ENCODE measurements at places on chromosomes 3 and 15. TPM values are rescaled to one million over a fixed set of nuclear protein-coding genes. Genes with fewer than 3 reads are reported as not detected.

Gene SERPINI2
- polyA plus RNA-seq: not detected

DNA sequence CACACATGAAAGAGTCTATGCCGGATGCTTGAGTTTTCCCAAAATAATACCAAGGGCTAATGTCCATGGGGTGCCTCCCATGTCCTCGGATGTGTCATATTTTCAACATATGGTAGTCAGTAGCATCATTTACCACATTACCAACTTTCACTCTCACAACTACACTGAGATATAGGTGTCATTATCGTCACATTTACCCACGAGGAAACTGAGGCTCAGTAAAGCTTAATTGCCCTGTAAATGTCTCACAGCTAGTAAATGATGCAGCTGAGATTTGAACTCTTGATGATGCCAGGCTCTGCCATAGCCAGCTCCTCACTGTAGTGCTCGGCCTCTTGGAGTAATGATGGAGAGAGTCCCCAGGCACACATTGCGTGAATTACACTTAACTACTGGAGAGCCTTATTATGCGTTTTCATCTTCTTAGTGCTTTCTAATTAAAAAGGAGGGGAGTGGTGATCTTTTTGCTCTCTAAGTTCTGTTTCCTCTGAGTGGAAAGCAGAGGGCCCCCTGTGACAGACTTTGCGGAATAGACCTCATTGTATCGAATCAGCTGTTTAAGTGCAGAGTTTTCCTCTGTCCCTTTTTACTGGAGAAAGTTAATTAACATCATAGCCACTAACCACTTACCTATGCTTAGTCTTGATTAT lies 142.0 kb upstream of the SLCO3A1 start:
- H3K4me3 ChIP-seq: no peak overlapping the region
- peaks cover 8% of the 10 kb centered on the region for H3K27me3 ChIP-seq
- no peaks in the 10 kb centered on the region for H3K4me1 ChIP-seq
- no peak for DNase-seq

GRCh38 chr15:89623165-89623564 lies 32.1 kb downstream of the KIF7 start:
- H3K36me3 ChIP-seq: no peaks in the 10 kb centered on the region
- H3K4me1 ChIP-seq: no peaks in the 10 kb centered on the region
- H3K27me3 ChIP-seq: no peaks in the 10 kb centered on the region
- DNase-seq: no peak

Gene CFAP20DC
- polyA plus RNA-seq: 2.7 TPM

GRCh38 chr15:52295421-52296001 lies at the start of gene MYO5C:
TSS of gene MYO5C (minus strand) at chr15:52295804. CDS start at chr15:52295636, 168 bp downstream.
- peak within 1 kb of the TSS; percentile 77 for H3K4me3 ChIP-seq
- peak; percentile 24 for DNase-seq
- H3K27ac ChIP-seq: no peak within 1 kb of the TSS

DNA sequence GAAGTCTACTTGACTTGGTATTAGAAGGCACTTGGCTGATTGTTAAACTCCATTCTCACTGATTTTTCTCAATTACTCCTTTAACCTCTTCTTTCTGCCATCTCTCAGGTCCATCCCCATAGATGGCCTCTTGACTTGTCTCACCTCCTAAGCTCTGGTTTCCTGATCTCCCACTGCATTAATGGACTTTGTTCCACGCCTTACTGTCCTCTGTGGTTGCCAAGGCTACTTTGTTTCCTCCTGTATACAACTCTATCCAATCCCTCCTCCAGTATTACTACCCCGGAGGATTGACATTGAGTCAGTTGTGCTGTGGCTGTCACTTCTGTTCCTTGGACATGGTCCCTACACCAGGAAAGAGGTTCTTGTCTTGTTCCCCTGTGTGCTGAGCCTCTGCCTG lies 10.6 kb upstream of the GLCE start:
- peaks cover 80% of the 10 kb centered on the region for H3K27me3 ChIP-seq
- H3K4me3 ChIP-seq: no peak overlapping the region
- no peak overlapping the region for H3K27ac ChIP-seq
- DNase-seq: no peak
- H3K36me3 ChIP-seq: no peaks in the 10 kb centered on the region
- H3K4me1 ChIP-seq: no peaks in the 10 kb centered on the region

DNA sequence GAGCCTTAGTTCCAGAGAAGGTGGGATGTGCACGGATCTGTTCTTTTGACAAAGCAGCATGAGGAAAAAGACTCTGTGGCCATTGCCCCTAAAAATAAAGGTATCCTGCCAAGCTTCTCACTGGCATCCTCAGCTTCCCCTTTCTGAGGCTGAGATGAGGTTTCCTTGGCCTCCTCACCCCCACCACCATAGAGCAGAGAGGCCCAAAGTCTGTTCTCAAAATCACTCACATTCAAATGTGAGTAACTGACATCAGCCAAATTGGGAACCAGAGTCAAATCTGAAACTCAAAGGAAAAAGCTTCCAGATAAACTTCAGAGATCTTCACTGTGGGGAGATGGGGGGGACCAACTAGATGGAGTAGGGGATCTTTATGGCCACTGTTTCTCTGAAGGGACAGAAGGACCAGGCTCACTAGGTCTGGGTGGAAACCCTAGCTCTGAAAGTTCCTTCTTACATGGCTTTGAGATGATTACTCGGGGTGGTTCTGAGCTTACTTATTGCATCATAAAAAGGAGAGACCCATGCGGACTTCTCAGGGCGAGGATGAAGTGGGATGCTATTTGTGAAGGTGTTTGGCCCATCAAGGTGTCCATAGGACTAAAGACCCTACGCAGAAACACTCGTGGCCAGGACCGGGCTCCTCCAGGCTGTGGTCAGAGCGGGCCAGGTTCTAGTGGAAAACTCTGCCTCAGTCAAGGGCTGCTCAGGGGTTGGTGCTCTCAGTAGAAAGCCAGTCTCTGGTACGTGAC lies 61.5 kb upstream of the MEF2A start:
- DNase-seq: no peak
- H3K27ac ChIP-seq: peak overlapping the region; percentile 88
- H3K4me3 ChIP-seq: peak overlapping the region; percentile 46
- H3K4me1 ChIP-seq: peaks cover 57% of the 10 kb centered on the region
- no peaks in the 10 kb centered on the region for H3K27me3 ChIP-seq
- no peaks in the 10 kb centered on the region for H3K36me3 ChIP-seq

- no peak overlapping the region for H3K4me3 ChIP-seq
- DNase-seq: no peak
- no peaks in the 10 kb centered on the region for H3K27me3 ChIP-seq
- H3K4me1 ChIP-seq: peaks cover 10% of the 10 kb centered on the region
These were observed 156.9 kb downstream of the ZNF621 start for GRCh38 chr3:40681658-40682055.

Gene PLXND1
- not detected for polyA plus RNA-seq

- peaks cover 20% of the 10 kb centered on the region for H3K4me1 ChIP-seq
- DNase-seq: no peak
- peak overlapping the region; percentile 99 for H3K4me3 ChIP-seq
- peak overlapping the region; percentile 78 for H3K27ac ChIP-seq
- no peaks in the 10 kb centered on the region for H3K36me3 ChIP-seq
These were observed 592 bp upstream of the ZNF445 start for GRCh38 chr3:44478055-44478468.

DNA sequence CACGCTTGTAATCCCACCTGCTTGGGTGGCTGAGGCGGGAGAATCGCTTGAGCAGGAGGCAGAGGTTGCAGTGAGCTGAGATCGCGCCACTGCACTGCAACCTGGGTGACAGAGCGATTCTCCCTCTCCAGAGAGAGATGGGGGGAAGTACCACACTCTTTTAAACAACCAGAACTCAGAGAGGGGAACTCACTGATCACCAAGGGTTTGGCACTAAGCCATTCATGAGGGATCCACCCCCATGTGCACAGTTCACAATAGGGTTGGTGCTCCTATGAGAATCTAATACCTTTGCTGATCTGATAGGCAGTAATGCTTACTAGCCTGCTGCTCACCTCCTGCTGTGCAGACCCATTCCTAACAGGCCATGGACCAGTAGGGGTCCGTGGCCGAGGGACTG lies 51.6 kb downstream of the QTRT2 start:
- H3K4me1 ChIP-seq: no peaks in the 10 kb centered on the region
- H3K4me3 ChIP-seq: no peak overlapping the region
- H3K27me3 ChIP-seq: no peaks in the 10 kb centered on the region
- DNase-seq: no peak
- H3K36me3 ChIP-seq: no peaks in the 10 kb centered on the region

GRCh38 chr3:142209655-142210054 lies 15.7 kb downstream of the GK5 start:
- peaks cover 30% of the 10 kb centered on the region for H3K36me3 ChIP-seq
- peaks cover 4% of the 10 kb centered on the region for H3K4me1 ChIP-seq
- no peak overlapping the region for H3K4me3 ChIP-seq

DNA sequence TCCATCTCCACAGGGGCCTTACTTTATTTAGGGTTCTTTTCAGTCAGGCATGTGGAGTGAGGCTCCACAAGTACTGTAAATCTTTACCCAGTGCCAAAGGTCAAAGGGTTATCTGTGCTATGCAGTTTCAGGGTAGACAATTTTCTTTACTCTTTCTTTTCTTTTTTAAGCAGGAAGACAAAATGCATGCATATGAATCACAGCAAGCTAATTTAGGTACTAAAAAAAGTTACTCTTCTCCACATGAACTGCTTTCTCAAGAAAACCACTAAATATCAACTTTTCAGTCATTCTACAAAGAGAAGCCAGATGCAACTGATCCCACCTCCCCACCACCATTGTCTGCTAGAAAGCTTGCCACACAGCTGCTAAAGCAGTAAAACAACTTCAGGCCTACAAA lies 73.3 kb upstream of the PYGO1 start:
- no peak for DNase-seq
- H3K27ac ChIP-seq: no peak overlapping the region
- no peaks in the 10 kb centered on the region for H3K27me3 ChIP-seq
- H3K36me3 ChIP-seq: no peaks in the 10 kb centered on the region
- H3K4me3 ChIP-seq: no peak overlapping the region

GRCh38 chr15:76337059-76337695 lies 604 bp downstream of the ISL2 start:
- no peak for DNase-seq
- H3K27me3 ChIP-seq: peaks cover 79% of the 10 kb centered on the region
- H3K36me3 ChIP-seq: no peaks in the 10 kb centered on the region
- H3K4me3 ChIP-seq: peak overlapping the region; percentile 89
- H3K4me1 ChIP-seq: peaks cover 67% of the 10 kb centered on the region

Gene TIGIT
- polyA plus RNA-seq: 0.64 TPM

DNA sequence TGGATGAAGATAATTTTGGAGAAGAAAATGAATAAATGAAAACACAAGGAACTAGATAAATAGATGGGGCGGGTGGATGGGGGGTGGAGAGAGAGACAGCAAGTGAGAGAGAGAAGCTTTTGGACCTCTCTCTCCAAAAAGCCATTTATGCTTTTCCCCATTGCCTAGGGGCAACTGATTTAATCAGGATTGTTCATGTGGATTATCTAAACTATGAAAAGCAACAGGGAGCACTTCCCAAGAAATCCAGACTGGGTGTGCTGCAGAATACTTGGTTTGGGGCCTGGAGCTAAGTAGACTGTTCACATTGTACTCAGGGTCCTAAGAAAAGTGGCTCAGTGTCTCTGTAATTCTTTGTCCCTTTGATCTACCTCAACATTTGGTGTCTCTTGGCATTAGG lies 367.0 kb downstream of the TIGIT start:
- no peak overlapping the region for H3K27ac ChIP-seq
- peaks cover 6% of the 10 kb centered on the region for H3K4me1 ChIP-seq
- no peak for DNase-seq
- no peaks in the 10 kb centered on the region for H3K27me3 ChIP-seq
- no peak overlapping the region for H3K4me3 ChIP-seq
- peaks cover 16% of the 10 kb centered on the region for H3K36me3 ChIP-seq

Gene OR5K2
- not detected for polyA plus RNA-seq

Gene NR2E3
- not detected for polyA plus RNA-seq

- no peaks in the 10 kb centered on the region for H3K27me3 ChIP-seq
- DNase-seq: no peak
- no peaks in the 10 kb centered on the region for H3K36me3 ChIP-seq
These were observed 1273.9 kb downstream of the OTOL1 start for GRCh38 chr3:162770551-162770950.

DNA sequence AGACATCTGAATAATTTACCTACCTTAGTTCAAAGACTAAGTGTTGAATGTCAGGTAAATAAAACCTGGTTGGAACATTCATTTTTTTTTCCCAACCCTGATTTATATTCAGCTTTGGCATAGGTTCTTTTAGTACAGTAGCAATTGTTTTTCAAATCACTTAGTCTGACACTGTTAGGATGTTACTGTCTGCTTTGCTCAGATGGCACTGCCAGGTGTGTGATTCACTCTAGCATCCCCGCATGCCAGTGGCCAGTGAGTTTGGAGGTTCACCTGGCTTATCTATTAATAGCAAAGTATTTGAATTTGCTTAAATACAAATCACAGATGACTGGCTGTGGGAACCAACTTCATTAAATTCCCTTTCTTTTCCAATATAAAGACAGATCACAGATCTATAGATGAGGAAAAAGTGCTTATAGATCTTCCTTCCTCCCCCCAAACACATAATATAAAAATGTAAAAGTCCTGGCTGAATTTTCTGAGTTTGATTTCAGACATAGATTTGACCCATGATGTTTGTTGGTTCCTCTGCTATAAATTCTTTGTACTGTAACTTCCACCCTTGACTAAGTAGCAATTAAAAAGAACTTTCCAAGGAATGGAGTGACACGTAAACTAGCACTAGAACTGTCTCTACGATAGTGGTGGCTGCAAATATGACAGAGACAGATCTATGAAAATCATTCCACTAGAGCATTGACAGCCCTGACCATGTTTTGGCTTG lies 3.9 kb downstream of the THBS1 start:
- DNase-seq: no peak
- no peaks in the 10 kb centered on the region for H3K36me3 ChIP-seq
- peaks cover 45% of the 10 kb centered on the region for H3K27me3 ChIP-seq
- H3K4me1 ChIP-seq: peaks cover 10% of the 10 kb centered on the region
- no peak overlapping the region for H3K27ac ChIP-seq

- no peak for DNase-seq
- peaks cover 32% of the 10 kb centered on the region for H3K4me1 ChIP-seq
- no peak overlapping the region for H3K27ac ChIP-seq
- H3K27me3 ChIP-seq: no peaks in the 10 kb centered on the region
These were observed 39.6 kb downstream of the SCAPER start for GRCh38 chr15:76865548-76865991.

DNA sequence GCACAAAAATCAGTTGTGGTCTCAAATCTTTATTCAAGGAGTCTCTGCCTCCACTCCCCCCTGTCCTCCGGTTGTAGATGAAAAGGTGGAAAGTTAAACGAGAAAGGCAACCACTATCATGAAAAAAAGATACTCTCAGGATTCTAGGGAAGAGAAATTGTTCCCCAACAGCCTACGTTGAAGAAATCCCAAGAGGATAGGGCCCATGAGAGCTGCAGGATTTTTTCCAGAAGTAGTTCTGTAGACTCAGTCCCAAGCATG lies 14.3 kb downstream of the ZIC1 start:
- no peaks in the 10 kb centered on the region for H3K4me1 ChIP-seq
- DNase-seq: no peak
- no peak overlapping the region for H3K4me3 ChIP-seq
- H3K27ac ChIP-seq: no peak overlapping the region

Gene PXYLP1
- polyA plus RNA-seq: 2.4 TPM

Measured in naive B cell (primary cell).